Effector memory CD8-positive, alpha-beta T cell (primary cell): ENCODE measurements at places on chromosomes 11 and 22.

- H3K4me1 ChIP-seq, result no peaks in the 10 kb centered on the region
- no peak overlapping the region for H3K4me3 ChIP-seq
- DNase-seq, result no peak
- H3K36me3 ChIP-seq, result no peaks in the 10 kb centered on the region
- no peak overlapping the region for H3K27ac ChIP-seq
Measured at GRCh38 chr11:133911171-133911570, 45.6 kb downstream of the IGSF9B start.

DNA sequence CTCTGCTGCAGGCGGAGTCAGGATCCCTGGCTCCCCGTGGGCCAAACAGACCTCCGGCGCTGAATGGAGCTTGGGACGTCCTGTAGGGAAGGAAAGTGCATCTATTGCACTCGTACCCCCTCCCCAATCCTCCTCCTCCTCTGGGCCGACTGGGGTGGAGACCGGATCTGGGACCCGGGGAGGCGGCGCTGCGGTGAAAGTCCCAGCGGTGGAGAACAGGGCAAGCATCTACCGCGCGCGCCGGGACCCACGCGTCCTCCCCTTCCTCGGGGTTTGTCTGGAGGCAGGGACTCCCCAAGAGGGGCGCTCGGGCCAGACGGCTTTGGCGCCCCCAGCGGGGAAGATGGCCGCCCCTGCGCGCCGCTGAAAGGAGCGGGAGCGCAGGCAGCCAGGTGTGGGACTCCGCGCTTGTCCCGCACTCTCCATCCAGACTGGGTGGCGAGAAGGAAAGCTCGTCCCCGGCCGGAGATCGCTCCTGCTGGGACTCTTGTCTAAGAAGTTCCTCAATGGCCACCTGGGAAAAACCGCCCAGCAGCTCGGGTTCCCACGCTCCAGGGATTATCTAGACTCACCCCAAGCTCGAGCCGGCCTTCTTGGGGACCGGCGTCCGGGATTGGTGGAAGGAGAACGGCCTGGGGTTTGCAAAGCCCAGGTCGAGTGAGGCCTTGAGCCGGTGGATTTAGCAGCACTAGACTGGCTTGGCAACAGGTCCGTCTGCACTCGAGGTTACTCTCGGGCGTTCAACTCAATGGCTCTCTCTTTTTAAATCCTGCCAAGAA lies 718 bp downstream of the FADS2 start:
- H3K27me3 ChIP-seq, result peaks cover 7% of the 10 kb centered on the region
- peak overlapping the region; percentile 91 for H3K4me3 ChIP-seq
- H3K4me1 ChIP-seq, result peaks cover 20% of the 10 kb centered on the region
- H3K36me3 ChIP-seq, result no peaks in the 10 kb centered on the region

GRCh38 chr11:1843098-1843473 lies 4.3 kb downstream of the TNNI2 start:
- peak overlapping the region; percentile 97 for H3K27ac ChIP-seq
- H3K27me3 ChIP-seq, result no peaks in the 10 kb centered on the region
- peaks cover 48% of the 10 kb centered on the region for H3K4me1 ChIP-seq
- peaks cover 4% of the 10 kb centered on the region for H3K36me3 ChIP-seq
- DNase-seq, result no peak
- peak overlapping the region; percentile 72 for H3K4me3 ChIP-seq

GRCh38 chr11:59582006-59582405 lies 33.6 kb downstream of the OSBP start:
- peaks cover 3% of the 10 kb centered on the region for H3K4me1 ChIP-seq
- H3K36me3 ChIP-seq, result peaks cover 69% of the 10 kb centered on the region
- no peak overlapping the region for H3K27ac ChIP-seq
- H3K4me3 ChIP-seq, result no peak overlapping the region
- H3K27me3 ChIP-seq, result no peaks in the 10 kb centered on the region

DNA sequence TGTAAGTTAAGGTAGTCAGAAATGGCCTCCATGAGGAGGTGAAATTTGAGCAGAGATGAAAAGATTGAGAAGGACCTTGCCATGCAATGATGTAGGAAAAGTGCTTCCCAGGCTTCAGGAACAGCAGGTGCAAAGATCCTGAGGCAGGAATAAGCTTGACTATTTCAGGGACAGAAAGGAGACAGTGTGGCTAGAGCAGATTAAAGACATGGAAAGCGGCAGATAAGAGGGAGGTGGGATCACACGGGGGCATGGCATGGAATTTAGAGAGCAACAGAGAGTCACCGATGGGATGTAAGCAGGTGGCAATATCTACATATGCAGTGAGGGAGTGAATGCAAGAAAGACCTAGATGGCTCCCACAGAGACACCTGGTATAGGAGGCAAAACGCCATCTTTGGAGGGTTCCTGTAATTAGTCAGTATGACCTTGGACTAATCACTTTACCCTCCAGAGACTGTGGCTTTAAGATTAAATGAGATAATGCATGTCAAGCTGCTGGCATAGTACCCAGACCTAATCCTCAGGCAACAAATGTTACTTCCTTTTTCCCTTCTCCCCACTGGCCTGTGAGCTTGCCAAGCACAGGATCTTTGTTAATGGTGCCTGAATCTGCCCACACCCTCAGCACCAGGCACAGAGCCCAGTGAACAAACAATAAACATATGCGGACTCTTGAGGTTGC lies 24.6 kb upstream of the ACER3 start:
- H3K27ac ChIP-seq, result no peak overlapping the region
- peaks cover 36% of the 10 kb centered on the region for H3K27me3 ChIP-seq
- H3K4me1 ChIP-seq, result no peaks in the 10 kb centered on the region
- H3K4me3 ChIP-seq, result no peak overlapping the region

- peaks cover 3% of the 10 kb centered on the region for H3K36me3 ChIP-seq
- no peak for DNase-seq
- peaks cover 19% of the 10 kb centered on the region for H3K4me1 ChIP-seq
- peak overlapping the region; percentile 75 for H3K27ac ChIP-seq
Measured at GRCh38 chr22:30245181-30245984, 1.2 kb downstream of the LIF start.

- peak overlapping the region; percentile 61 for H3K4me3 ChIP-seq
- peaks cover 9% of the 10 kb centered on the region for H3K4me1 ChIP-seq
Measured at GRCh38 chr11:64970731-64971151, 1.2 kb downstream of the MAJIN start.

DNA sequence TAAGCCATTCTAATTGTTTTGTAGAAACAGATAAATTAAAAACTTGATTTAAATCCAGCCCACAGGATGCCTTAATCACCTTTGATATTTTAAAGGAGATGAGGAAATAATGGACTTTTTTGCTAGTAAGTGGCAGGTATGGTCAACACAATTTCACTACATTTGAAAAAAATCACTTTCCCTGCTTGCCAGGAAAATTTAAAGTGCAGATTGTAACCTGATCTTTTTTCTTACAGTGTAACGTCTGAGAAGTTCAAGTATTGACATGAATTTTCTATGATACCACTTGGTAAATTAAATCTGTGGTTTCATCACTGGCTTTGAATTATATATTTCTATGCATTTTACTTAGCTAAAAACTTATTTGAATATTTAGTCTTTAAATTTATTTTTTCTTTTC lies 65.3 kb downstream of the ARHGEF12 start:
- no peak overlapping the region for H3K4me3 ChIP-seq
- H3K4me1 ChIP-seq, result no peaks in the 10 kb centered on the region
- no peak for DNase-seq
- no peak overlapping the region for H3K27ac ChIP-seq

GRCh38 chr11:33291004-33291777 lies 34.0 kb downstream of the HIPK3 start:
- no peak overlapping the region for H3K27ac ChIP-seq
- no peaks in the 10 kb centered on the region for H3K27me3 ChIP-seq
- H3K4me3 ChIP-seq, result no peak overlapping the region

GRCh38 chr11:114154271-114155047 lies 94.9 kb downstream of the ZBTB16 start:
- H3K27me3 ChIP-seq, result no peaks in the 10 kb centered on the region
- H3K27ac ChIP-seq, result no peak overlapping the region
- peaks cover 17% of the 10 kb centered on the region for H3K36me3 ChIP-seq
- no peak for DNase-seq
- H3K4me3 ChIP-seq, result no peak overlapping the region
- H3K4me1 ChIP-seq, result peaks cover 37% of the 10 kb centered on the region

DNA sequence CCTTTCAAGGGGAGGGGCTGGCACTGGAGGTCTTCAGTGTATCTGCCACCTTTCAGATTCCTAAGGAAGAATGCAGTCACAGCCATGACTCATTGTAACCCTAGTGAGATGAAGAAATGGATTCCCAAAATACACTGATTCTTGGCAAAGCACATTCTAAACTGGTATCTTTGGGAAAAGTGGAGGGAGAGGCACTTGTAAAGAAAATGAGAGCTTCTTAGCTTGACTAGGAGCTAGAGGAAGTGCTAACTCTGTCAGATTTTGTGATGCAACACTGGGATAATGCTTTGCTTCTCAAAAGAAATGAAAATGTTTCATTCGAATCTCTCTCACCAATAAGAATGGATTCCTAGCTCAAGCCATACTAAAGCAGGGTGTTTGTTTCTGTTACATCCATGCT lies 14.3 kb downstream of the NRIP3 start:
- no peaks in the 10 kb centered on the region for H3K4me1 ChIP-seq
- no peak overlapping the region for H3K4me3 ChIP-seq
- peaks cover 22% of the 10 kb centered on the region for H3K27me3 ChIP-seq

GRCh38 chr11:62545437-62546243 lies 966 bp downstream of the AHNAK start:
- H3K27me3 ChIP-seq, result no peaks in the 10 kb centered on the region
- peak overlapping the region; percentile 96 for H3K4me3 ChIP-seq
- peak; percentile 46 for DNase-seq
- peak overlapping the region; percentile 99 for H3K27ac ChIP-seq

GRCh38 chr22:23893121-23893944 lies 850 bp upstream of the MIF start:
- DNase-seq, result no peak
- peaks cover 35% of the 10 kb centered on the region for H3K36me3 ChIP-seq
- H3K4me3 ChIP-seq, result peak overlapping the region; percentile 94
- no peaks in the 10 kb centered on the region for H3K27me3 ChIP-seq

- no peak overlapping the region for H3K27ac ChIP-seq
- no peak overlapping the region for H3K4me3 ChIP-seq
- no peaks in the 10 kb centered on the region for H3K27me3 ChIP-seq
- no peaks in the 10 kb centered on the region for H3K36me3 ChIP-seq
- no peaks in the 10 kb centered on the region for H3K4me1 ChIP-seq
Measured at GRCh38 chr11:105367129-105367528, 227.6 kb upstream of the CARD18 start.

GRCh38 chr22:42934338-42934737 lies 77.3 kb upstream of the ARFGAP3 start:
- no peak overlapping the region for H3K27ac ChIP-seq
- no peak for DNase-seq
- peaks cover 7% of the 10 kb centered on the region for H3K36me3 ChIP-seq
- H3K27me3 ChIP-seq, result no peaks in the 10 kb centered on the region

DNA sequence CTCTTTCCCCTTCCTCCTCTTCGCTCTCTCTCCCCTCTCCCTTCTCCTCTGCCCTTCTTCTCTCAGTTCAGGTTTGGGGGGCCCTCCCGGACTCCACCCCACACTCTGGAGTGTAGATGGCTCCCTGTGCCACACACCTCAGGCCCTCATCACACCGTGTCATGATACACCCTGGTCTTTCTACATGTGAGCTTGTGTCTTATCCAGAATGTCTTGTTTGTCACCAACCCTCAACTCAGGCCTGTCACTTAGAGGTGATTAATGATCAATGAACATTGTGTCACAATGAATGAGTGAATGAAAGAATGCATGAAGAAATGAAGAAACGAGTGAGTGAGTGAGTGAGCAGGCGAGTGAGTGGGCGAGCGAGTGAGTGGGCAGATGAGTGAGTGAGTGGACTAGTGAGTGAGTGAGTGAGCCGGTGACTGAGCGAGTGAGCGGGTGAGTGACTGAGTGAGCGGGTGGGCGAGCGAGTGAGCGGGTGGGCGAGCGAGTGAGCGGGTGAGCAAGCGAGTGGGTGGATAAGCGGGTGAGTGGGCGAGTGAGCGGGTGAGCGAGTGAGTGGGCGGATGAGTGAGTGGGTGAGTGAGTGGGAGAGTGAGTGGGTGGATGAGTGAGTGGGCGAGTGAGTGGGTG lies 33.8 kb downstream of the CAPN1 start:
- H3K27ac ChIP-seq, result peak overlapping the region; percentile 15
- DNase-seq, result no peak
- H3K36me3 ChIP-seq, result peaks cover 4% of the 10 kb centered on the region
- H3K4me1 ChIP-seq, result peaks cover 31% of the 10 kb centered on the region

GRCh38 chr22:30611197-30611596 lies 4.2 kb downstream of the TCN2 start:
- H3K4me1 ChIP-seq, result peaks cover 7% of the 10 kb centered on the region
- no peak for DNase-seq
- H3K27me3 ChIP-seq, result peaks cover 34% of the 10 kb centered on the region
- H3K27ac ChIP-seq, result no peak overlapping the region

DNA sequence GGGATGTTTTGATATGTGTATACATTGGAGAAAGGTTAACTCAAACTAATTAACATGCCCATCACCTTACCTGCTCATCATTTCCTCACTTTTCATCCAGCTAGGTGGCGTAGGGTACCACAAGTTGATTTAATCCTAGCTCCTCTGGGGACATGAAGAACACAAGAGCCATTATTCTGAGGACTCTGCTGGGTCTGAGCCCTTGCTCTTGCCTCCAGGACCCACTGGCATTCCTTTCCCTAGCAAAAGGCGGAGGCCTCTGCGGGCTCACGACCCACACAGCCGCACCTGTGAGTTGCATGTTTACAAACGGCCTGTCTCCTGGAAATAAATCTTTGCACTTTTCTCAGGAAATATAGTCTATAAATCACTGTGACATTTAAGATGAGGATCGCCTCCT lies 871.9 kb downstream of the TBC1D22A start:
- H3K27me3 ChIP-seq, result peaks cover 28% of the 10 kb centered on the region
- no peak overlapping the region for H3K4me3 ChIP-seq
- H3K27ac ChIP-seq, result no peak overlapping the region
- H3K36me3 ChIP-seq, result no peaks in the 10 kb centered on the region
- H3K4me1 ChIP-seq, result no peaks in the 10 kb centered on the region

- H3K36me3 ChIP-seq, result peaks cover 7% of the 10 kb centered on the region
- DNase-seq, result no peak
- H3K27ac ChIP-seq, result no peak overlapping the region
- H3K4me3 ChIP-seq, result no peak overlapping the region
Measured at GRCh38 chr11:76972051-76972450, 62.1 kb upstream of the B3GNT6 start.

GRCh38 chr11:129652835-129653234 lies 162.8 kb upstream of the TMEM45B start:
- peaks cover 10% of the 10 kb centered on the region for H3K27me3 ChIP-seq
- no peaks in the 10 kb centered on the region for H3K36me3 ChIP-seq
- no peak for DNase-seq
- no peak overlapping the region for H3K27ac ChIP-seq
- no peak overlapping the region for H3K4me3 ChIP-seq
- no peaks in the 10 kb centered on the region for H3K4me1 ChIP-seq

DNA sequence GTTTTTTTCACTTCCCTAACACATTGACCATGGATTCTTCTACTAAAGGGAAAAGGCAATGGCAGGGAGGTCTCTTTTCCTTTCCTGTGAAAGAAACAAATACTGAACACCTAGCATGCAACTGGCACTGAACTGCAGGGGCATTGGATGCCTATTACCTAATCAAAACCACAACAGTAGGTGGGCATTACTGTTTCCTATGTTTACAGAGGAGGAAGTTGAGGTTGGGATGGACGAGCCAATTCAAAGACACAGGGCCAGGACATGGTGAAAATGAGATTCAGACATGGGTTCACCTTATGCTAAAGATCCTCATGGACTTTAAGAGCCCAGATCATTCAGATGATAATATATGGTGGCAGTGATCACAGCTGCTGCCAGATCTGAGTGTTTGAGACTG lies 407.0 kb downstream of the MIAT start:
- peaks cover 20% of the 10 kb centered on the region for H3K27me3 ChIP-seq
- H3K27ac ChIP-seq, result no peak overlapping the region
- no peaks in the 10 kb centered on the region for H3K4me1 ChIP-seq
- DNase-seq, result no peak
